Suprapubic skin (tissue), 4 donors: ENCODE measurements at places on chromosomes 3 and 15.
A peak's percentile ranks its signal among the peaks of the same experiment; 100 is the strongest.

- H3K27me3 ChIP-seq = no peaks in the 10 kb centered on the region
- peak overlapping the region; percentile 81 for H3K4me3 ChIP-seq
- peaks cover 32% of the 10 kb centered on the region for H3K36me3 ChIP-seq
- peak overlapping the region; percentile 97 for H3K27ac ChIP-seq
- peaks cover 58% of the 10 kb centered on the region for H3K4me1 ChIP-seq
Measured at GRCh38 chr15:74616996-74617395, 1.4 kb downstream of the CLK3 start.

GRCh38 chr3:72271923-72272322 lies 487.0 kb upstream of the PROK2 start:
- no peak overlapping the region for H3K27ac ChIP-seq
- no peak overlapping the region for H3K4me3 ChIP-seq
- H3K27me3 ChIP-seq = no peaks in the 10 kb centered on the region

GRCh38 chr15:77418966-77419835 lies 703 bp downstream of the PEAK1 start:
- DNase-seq = peak; percentile 75
- H3K27ac ChIP-seq = peak overlapping the region; percentile 97
- H3K36me3 ChIP-seq = no peaks in the 10 kb centered on the region
- H3K4me1 ChIP-seq = peaks cover 53% of the 10 kb centered on the region
- H3K27me3 ChIP-seq = no peaks in the 10 kb centered on the region

DNA sequence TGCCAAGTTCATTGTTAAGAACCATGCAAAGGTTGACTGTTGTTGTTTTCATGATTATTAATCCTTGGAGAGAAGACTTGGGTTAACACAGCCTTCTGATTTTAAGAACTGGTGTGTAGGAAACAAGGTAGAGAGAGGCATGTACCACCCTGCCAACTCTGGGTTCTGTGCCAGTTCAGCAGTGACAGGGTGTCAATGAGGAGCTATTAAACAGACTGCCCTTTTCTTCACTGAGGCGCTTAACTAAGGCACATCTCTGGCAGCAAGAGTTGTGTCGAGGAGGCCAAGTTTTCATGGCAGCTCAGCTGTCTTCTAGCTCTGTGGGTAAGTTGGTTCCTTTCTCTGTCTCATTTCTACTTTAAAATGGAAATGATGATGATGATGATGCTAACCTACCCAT lies 117.6 kb downstream of the FEZF2 start:
- DNase-seq = no peak
- no peak overlapping the region for H3K4me3 ChIP-seq
- H3K27me3 ChIP-seq = no peaks in the 10 kb centered on the region
- no peak overlapping the region for H3K27ac ChIP-seq

- no peaks in the 10 kb centered on the region for H3K27me3 ChIP-seq
- H3K27ac ChIP-seq = no peak overlapping the region
- H3K4me1 ChIP-seq = no peaks in the 10 kb centered on the region
- no peak for DNase-seq
- H3K4me3 ChIP-seq = no peak overlapping the region
Measured at GRCh38 chr3:7400360-7400759, 539.4 kb downstream of the GRM7 start.
